ENCODE measurements at places on chromosomes 4 and X.
A peak's percentile ranks its signal among the peaks of the same experiment; 100 is the strongest.

GRCh38 chrX:115952417-115953092 is 218.0 kb upstream of the AGTR2 start:
- no peak for DNase-seq

- DNase-seq = no peak
These were observed 1.9 kb upstream of the DUSP9 start for GRCh38 chrX:153645151-153645550.

DNA sequence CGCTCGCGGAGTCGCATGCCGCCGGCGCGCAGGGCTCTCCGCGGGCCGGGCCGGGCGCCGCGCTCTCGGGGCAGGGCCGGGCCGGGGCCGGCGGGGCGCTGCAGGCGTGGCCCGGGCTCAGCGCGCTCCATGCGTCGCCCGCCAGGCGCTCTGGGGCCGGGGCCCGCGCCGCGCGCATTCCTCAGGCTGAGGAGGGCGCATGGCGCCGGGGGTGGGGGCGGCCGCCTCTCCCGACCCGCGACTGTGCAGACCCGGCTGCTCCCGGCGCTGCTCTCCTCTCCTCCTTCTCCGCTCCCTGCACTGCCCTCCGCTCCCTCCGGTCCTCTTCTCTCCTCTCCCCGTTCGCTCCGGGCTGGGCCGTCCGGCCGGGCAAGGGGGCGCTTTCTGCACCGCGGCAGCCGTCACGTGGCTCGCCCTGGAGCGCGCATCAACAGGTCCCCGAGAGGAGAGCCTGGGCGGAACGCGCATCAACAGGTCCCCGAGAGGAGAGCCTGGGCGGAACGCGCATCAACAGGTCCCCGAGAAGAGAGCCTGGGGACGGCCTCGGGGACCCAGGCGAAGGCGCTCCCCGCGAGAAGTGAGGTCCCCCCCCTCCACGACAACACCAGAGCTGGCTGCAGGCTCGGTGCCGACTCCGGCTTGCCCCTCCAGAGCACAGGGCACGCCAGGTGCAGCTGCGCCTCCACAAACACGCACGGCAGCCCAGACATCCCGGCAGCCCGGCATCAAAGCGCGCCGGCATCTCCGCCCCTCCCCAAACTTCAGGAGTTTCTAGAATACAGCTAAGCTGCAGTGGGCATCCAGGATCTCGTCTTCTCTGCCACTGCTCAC is 12.9 kb downstream of the PPP2R3B start:
- DNase-seq = peak; percentile 53

DNA sequence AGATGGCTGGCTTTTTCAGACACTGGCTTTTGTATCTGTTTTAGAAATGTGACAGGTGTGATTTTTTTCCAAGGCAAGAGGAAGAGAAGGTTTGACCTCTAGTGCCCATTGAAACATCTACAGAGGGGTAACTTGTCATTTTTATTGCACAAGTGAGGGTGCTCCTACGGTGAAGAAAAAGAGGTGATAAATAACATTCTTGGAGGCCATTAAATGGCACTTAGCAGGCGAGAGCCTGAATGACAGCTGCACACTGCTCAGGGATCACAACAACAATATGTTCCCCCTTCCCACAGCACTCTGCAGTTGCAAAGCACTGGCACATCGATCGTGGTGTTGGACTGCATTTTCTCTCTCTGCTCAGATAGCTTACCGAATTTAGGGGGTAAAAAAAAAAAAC is 22.9 kb downstream of the FAM184B start:
- no peak for DNase-seq

GRCh38 chrX:17741123-17741511 is 3.8 kb downstream of the SCML1 start:
- DNase-seq = no peak

- DNase-seq = peak; percentile 41
These were observed at the start of gene ANXA3 for GRCh38 chr4:78551420-78552351. Gene ANXA3 (plus strand): TSS chr4:78551770. CDS start chr4:78554474, 2,704 bp downstream.

- no peak for DNase-seq
These were observed 22.8 kb downstream of the GRSF1 start for GRCh38 chr4:70816894-70817293.

- peak; percentile 0 for DNase-seq
These were observed 45.1 kb downstream of the CHM start for GRCh38 chrX:86002076-86002896.

DNA sequence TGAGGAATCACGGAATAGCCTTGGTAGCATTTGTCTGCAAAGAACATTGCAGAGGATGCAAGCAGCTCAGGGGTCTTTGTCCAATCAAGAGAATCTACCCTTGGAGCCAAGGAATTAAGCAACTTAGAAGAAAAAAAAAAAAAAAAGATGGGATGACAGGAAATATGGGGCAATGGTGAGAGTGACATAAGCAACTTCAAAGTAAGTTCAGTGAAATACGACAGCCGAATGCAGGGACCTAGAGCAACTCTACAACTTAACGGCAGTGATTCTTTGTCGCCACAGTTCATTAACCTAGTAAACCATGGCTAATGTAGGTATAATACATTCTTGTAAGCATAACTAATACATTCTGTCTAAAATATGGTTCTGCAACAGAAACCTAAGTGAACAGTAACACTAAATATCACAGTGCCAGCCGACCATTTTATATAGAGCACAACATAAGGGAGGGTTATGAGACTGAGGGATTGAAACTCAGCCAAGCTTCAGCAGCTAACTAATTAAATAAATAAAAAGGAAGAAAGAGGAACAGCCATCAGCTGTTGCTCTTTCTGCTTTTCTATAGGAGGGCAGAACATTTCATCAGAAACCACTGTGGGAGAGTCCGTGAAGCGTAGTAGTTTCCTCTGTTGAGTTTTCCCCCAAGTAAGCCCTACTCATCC is 74.7 kb downstream of the PPARGC1A start:
- DNase-seq = no peak

DNA sequence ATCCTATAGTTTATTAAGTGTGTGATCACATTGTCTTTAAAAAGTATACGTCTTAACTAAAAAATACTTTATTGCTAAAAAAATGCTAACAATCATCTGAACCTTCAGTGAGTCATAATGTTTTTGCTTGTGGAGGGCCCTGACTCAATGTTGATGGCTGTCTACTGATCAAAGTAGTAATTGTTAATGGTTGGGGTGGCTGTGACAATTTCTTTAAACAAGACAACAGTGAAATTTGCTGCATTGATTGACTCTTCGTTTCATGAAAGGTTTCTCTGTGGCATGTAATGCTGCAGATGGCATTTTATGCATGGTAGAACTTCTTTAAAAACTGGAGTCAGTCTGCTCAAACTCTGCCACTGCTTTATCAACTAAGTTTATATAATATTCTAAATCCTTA is 101.4 kb upstream of the IL15 start:
- DNase-seq = no peak

GRCh38 chr4:37879365-37879764 is 11.5 kb upstream of the TBC1D1 start:
- no peak for DNase-seq

DNA sequence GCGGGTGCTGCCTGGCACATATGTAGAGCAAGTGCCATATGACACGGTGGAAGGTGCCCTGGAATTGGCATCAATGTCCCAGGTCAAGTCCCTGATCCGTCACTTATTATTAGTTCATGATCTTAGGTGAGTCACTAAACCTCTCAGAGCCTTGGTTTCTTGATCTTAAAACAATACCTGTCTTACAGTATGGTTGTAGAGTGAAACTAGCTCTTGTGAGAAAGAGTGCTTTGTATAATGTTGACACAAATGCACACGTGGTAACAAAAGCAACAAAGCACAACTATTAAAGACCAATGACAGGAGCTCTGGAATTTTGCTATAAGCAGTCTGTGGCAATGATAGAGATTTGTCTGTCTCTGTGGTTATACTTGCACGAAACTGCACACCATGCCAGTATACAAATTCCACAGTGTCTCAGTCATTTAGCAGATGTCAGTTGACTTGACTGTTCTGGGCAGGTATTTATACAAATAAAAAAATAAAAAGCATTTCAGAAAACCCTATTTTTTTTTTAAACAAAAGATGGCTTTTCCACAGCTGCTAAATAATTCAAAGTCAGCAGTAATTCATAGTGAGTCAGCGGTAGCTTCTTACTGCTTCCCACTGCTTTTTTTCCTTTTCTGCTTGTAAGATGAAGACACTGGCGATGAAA is 19.7 kb upstream of the ACSL1 start:
- DNase-seq = no peak

DNA sequence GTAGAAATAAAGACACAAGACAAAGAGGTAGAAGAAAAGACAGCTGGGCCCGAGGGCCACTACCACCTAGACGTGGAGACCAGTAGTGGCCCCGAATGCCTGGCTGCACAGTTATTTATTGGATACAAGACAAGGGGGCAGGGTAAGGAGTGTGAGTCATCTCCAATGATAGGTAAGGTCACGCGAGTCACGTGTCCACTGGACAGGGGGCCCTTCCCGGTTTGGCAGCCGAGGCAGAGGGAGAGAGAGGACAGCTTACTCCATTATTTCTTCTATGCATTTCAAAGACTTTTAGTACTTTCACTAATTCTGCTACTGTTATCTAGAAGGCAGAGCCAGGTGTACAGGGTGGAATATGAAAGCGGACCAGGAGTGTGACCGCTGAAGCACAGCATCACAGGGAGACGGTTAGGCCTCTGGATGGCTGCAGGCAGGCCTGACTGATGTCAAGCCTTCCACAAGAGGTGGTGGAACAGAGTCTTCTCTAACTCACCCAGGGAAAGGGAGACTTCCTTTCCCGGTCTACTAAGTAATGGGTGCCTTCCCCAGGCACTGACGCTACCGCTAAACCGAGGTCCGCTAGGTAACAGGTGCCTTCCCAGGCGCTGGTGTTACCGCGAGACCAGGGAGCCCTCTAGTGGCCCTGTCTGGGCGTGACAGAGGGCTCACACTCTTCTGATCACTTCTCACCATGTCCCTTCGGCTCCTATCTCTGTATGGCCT is 44.9 kb downstream of the ZBTB49 start:
- DNase-seq = peak; percentile 77

DNA sequence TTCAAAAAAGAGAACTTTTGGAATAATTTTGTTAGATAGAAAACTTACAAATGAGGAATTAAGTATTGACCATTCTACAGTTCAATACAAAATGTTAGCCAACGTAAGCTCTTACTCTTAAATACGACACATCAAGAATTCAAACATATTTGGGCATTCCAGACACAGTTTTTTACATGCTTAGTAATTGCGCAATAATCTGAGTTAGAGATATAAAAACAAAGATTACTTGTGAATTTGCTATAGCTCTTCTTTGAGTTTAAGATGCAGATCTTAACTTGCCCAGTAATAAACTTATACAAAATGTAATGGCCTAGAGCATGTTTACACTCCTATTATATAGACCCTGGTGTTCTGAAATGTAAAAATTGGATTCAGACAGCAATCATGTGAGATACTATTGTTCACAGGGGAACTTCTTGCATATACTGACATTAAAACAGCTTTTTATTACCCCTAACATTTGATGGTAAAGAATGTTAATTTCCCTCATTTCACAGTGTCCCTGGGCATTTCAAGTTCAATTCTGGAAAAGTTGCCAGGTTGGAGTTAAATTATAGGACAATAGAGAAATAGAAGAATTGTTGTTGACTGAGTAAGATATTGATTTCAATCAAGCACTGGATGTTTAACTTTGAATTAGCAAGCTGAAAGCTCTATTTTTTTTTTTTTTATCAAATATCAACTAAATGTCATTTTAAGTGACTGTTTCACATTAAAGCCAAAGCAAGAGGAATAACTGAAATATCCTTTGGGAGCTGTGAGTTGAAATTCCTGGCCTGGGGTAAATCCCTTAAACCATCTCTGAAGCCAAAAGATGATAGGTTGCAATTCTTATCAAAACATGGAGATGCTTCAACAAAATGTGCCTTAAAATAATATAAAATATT is 910 bp downstream of the HPGDS start:
- DNase-seq = no peak

- no peak for DNase-seq
These were observed 6.0 kb downstream of the TMEM271 start for GRCh38 chr4:569958-570667.

DNA sequence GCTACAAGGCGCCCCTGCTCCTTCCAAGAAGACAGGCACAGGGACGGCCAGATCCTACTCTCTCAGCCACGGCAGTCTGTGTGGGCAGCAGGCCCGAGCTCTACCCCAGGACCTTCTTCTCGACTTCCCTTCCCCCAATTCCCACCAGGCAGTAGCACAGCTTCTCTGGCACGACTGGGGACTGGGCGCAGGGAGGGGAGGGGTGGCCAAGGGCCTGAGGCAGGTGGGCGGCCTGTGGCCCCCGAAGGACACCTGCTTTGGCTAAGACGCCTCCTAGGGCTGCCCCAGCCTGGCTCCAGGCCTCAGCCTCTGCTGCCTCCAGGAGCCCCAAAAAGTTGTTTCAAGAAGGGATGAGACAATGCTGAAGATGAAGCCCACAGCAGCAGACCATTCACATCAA is 24.2 kb upstream of the IRF2 start:
- no peak for DNase-seq

GRCh38 chr4:15781427-15782095 is 3.4 kb downstream of the CD38 start:
- peak; percentile 37 for DNase-seq

DNA sequence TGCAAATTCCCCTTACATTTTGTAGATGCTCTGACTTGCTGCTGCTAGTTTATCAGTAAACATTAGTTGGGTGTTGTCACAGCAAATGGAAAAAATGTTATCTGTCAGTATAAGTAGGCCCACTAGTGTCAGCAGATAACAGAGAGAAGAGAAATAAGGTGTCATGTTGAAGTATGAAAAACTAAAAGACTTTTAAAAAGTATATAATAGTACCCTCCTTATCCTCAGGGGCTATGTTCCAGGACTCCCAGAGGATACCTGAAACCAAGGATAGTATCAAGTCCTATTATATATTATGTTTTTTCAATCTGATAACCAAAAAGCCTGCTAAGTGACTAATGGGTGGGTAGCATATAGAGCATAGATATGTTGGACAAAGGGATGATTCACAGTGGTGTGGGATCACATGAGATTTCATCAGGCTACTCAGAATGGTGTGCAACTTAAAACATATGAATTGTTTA is 11.6 kb upstream of the BMP2K start:
- no peak for DNase-seq

DNA sequence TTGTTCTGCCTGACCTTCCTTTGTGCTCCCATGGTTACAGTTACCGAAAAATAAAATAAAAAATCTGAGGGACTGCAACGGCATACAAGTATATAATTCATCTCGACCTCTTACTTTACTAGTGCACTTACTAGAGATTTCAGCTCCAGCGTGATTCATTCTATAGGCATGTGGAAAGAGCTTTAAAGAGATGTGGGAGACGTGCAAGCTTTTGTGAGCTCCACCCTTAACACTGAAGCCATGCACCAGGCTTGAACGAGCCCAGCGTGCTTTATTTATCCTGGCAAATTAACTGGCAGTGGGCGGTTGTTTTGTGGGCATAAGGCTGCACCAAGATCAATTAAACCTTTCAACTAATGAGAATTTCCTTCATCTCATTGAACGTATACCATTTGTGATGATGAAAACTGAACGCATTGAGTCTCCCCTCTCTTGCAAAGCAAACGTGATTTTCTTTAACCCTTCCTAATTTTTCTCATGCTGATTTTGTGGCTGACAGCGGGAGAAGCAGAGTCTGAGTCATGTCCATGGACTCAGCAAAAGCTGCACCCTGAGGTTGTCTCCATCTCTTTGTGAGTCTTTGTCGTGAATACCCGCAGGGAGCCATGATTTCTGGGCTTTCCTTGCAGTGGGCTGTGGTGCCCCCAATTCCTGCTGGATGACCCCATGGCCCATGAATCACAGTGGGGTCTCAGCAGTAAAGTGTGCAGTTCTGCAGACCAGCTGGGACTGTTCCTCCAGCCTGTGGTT is 60.1 kb downstream of the MXRA5 start:
- DNase-seq = no peak

GRCh38 chrX:78066110-78066509 is 37.9 kb upstream of the PGK1 start:
- DNase-seq = no peak

All from activated naive CD8-positive, alpha-beta T cell treated with anti-CD3 and anti-CD28 coated beads for 36 hours (primary cell).